ENCODE measurements at places on chromosomes 5 and 9.

GRCh38 chr5:38319491-38319890 is 61.1 kb downstream of the EGFLAM start:
- no peak for DNase-seq

GRCh38 chr9:79580055-79580454 is 8.3 kb downstream of the TLE4 start:
- no peak for DNase-seq

GRCh38 chr9:78479441-78479840 is 182.5 kb downstream of the PSAT1 start:
- no peak for DNase-seq

DNA sequence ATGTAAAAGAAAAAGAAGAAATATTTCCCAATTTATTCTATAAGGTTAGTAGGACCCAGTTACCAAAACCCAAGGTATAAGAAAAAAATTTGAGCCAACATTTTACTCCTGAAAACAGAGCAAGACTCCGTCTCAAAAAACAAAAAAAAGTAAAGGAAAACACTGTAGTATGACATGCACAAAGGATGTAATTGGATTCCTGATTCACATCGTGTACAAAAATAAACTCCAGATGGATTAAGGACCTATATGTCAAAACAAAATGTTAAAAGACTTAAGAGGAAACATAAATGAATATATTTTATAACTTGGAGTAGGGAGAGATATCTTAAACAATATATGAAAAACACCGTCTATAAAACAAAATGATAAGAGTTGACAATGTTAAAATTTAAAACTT is 13.8 kb downstream of the PHYKPL start:
- DNase-seq = no peak

DNA sequence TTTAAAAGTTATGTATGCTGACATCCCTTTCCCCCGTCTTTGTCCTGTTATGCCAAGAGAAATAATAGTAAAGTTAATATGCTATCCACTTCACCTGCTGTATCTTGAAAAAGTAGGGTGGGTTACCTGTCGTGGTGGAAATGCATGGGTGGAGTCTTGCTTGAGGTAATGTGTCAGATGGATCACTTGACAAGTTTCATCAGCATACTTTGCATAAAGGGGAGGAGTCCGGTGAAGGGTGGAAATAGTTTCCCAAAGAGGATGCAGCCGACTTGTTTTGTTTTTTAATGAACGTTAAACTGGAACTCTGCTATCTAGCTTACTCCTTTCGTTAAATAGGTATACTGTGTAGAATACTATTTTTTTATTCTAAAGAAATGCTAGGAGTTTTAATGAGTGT is 9.0 kb upstream of the DMRT3 start:
- DNase-seq = no peak

- DNase-seq = no peak
These were observed 287.5 kb downstream of the KCTD16 start for GRCh38 chr5:144458216-144458615.

DNA sequence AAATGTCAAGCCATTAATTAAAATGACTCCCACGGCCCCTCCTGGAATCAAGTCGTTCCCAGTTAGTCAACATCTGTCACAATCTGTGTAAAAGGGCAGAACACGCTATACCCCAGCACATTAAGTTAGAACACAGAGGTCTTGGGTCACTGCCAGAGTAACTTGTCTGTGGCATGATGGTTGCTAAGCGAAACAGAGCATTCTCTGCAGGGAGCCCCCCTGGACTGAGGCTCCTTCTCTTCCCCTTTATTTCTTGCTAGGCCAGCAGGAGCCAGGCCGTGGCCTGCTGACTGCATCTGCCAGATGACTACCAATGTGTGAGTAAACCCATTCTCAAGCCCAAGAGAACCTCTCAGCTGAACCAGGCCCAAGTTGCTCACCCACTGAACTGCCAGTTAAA is 51.9 kb upstream of the ZBED3 start:
- DNase-seq = no peak

GRCh38 chr9:72773570-72773969 is 179.3 kb downstream of the ALDH1A1 start:
- no peak for DNase-seq

DNA sequence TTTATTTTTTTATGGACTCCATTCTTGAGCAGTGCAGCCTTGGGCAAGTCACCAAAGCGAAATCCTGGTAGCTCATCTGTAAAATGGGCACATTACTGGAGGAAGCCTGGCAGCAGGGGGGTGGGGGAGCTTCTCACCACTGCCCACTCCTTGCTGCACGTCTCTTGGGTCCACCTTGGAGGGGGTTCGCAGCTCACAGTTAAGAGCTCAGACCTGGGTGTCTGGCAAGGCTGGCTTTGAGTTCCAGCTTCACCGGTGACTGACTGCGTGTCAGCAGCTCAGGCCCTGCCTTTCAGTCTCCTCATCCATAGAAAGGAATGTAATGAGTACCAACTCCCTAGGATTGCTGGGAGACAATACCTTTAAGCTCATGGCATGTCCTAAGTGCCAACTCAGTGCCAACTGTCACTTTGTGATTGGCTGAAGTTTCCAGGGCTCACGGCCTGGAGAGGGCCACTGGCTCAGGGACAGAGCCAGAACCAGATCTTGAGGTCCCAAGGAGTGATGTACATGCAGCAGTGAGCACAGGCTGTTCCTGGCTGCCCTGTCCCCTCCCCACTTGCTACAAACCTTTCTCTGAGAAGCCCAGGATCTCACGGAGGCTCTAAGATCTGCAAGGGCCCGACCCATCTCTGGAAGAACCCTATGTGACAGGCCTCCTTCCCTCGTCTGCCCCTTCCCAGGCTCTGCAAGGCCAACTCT is 72.9 kb downstream of the C9orf50 start:
- DNase-seq = no peak

- no peak for DNase-seq
These were observed 1.2 kb upstream of the ADAMTS6 start for GRCh38 chr5:65482736-65483545.
